ENCODE measurements at places on chromosomes 7 and 10. TPM values are rescaled to one million over a fixed set of nuclear protein-coding genes. Genes with fewer than 3 reads are reported as not detected.

Gene TMEM229A
- polyA plus RNA-seq, result 3.7 TPM

DNA sequence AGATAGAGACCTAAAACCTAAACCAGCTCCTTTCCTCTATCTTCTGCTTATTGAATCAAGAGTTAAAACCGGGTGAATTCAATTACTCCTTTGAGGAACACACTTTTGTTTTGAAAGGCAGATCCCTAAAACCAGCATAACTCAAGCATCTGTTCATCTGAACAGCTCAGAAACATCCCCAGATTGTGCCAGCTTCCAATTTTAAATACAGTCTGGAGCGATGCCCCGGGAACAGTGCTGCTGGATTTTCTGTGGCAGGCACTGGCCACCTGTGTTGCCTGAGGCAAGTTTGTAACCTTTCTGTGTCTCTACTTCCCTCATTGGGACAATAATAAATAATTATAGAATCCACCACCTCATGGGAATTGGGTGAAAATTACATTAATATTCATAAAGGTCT, 281.4 kb upstream of the NFE2L3 start:
- no peak for DNase-seq

GRCh38 chr10:97896756-97897358, 47.2 kb downstream of the GOLGA7B start:
- DNase-seq, result no peak

Gene NEUROD6
- 1.6 TPM for polyA plus RNA-seq

Gene GALNT17
- polyA plus RNA-seq, result 2.7 TPM

Gene AOAH
- polyA plus RNA-seq, result 17.8 TPM

Gene OR2A1
- polyA plus RNA-seq, result 0.94 TPM

Gene STRIP2
- polyA plus RNA-seq, result 2.0 TPM

GRCh38 chr10:60806921-60807320, 28.6 kb downstream of the CDK1 start:
- no peak for DNase-seq
